ENCODE measurements at places on chromosomes 12 and 14.

GRCh38 chr14:99461411-99462085 is 19.1 kb downstream of the SETD3 start:
- DNase-seq: no peak

GRCh38 chr12:105444653-105445102 is 114.2 kb downstream of the C12orf75 start:
- DNase-seq: no peak

DNA sequence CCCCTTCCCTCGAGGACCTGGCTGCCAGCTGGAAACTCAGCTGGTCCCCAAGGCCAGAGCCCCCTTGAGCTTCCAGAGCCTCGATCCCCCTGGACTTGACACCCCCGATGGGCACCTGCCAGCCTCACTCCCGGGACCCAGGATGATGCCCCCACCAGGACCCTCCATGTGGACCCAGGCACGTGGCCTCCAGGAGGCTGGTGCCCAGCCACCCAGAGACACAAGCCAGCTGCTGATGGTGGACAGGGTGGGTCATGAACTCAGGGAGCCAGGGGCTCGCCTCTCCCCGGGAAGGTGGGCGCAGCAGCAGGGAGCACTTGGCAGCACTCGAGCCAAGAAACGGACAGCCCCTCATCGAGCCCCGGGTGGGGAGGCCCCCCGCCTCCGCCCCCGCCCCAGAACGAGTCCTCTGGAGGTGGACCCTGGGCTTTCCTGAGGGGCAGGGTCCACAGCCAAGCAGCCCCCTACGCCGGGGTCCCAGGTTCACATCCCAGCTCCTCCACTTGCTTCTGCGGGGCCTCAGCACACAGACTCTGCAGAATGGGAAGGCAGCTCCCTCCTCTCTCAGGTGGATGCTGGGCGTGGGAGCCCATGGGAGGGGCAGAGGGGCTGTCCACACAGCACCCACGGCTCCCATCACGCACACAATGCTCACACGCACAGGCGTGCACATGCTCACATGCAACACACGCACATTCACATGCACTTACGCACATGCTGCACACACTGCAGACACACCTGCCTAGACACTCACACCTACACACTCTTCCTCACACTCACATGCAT is 12.1 kb downstream of the C14orf180 start:
- no peak for DNase-seq

- DNase-seq: no peak
Observed at GRCh38 chr12:58104351-58104755, 163.0 kb downstream of the ATP23 start.

- DNase-seq: peak; percentile 84
Observed at GRCh38 chr12:117367006-117367638, 5.7 kb upstream of the NOS1 start.

Data from COLO829 (cell line).